ENCODE measurements at places on chromosomes 12 and 14. TPM values are rescaled to one million over a fixed set of nuclear protein-coding genes. Genes with fewer than 3 reads are reported as not detected.

Gene SLCO1B1
- not detected for total RNA-seq

GRCh38 chr14:74574090-74574433 is 38.0 kb downstream of the LTBP2 start:
- no peaks in the 10 kb centered on the region for H3K36me3 ChIP-seq
- DNase-seq, result no peak
- H3K27ac ChIP-seq, result no peak overlapping the region
- peaks cover 46% of the 10 kb centered on the region for H3K27me3 ChIP-seq
- H3K4me3 ChIP-seq, result no peak overlapping the region

Gene SDR9C7
- not detected for total RNA-seq

DNA sequence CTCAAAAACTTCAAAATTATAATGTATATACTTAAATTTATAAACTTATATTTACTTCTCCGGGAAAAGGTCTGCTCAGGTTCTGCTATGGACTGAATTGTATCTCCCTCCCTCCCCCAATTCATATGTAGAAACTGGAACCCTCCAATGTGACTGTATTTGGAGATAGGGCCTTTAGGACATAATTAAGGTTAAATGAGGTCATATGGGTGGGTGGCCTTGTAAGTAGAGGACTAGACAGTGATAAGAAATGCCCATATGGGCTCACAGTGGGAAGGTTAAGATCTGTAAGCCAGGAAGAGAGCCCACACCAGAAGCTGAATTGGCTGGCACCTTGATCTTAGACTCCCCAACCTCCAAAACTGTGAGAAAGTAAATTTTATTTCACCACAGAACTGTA is 84.5 kb downstream of the TAOK3 start:
- H3K36me3 ChIP-seq, result peaks cover 21% of the 10 kb centered on the region
- no peaks in the 10 kb centered on the region for H3K27me3 ChIP-seq
- DNase-seq, result no peak
- H3K27ac ChIP-seq, result no peak overlapping the region
- H3K4me3 ChIP-seq, result no peak overlapping the region

DNA sequence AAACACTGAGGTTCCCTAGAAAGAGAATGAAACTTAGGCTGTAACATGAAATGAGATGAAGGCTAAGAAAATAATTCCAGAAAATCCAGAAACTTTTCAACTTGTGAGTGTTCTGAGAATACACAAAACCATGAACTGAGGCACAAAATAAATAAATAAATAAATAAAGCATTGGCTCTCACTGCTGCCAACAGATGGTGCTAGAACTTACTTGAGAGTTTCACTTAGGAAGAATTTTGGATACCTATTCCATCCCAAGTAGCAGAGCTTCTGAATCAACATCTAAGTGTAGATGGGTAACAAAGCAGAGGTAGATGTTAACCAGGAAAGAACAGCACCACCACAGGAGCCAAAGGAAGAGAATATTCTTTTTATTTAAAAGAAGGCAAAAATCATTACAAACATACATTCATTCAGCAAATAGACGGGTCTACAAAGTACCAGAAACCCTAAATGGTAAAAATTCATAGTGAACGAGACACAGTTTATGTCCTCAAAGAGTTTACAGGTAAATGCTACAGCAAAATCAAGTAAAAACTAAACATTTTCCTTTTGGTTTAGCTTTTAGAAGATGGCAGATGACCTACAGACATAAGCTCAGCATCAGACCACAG is 16.7 kb downstream of the EPS8 start:
- no peak for DNase-seq
- no peaks in the 10 kb centered on the region for H3K36me3 ChIP-seq
- H3K27ac ChIP-seq, result no peak overlapping the region
- H3K4me1 ChIP-seq, result peaks cover 2% of the 10 kb centered on the region
- peaks cover 9% of the 10 kb centered on the region for H3K27me3 ChIP-seq

DNA sequence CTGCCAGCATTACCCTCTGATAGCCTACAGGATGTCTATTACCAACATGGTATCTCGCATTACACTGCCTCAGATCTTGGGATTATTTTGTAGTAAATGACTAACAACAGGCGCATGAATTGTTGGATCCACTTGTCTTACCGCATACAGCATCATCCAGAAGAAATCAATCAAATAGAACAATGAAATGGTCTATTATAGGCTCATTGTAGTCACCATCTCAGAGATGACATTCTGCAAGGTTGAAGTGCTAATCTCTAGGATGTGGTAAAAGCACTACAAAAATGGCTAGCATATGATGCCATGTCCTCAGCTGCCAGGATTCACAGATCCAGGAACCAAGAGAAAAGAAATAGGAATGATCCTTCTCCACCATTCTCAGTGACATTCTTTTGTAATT is 52.0 kb downstream of the WASHC3 start:
- H3K4me3 ChIP-seq, result no peak overlapping the region
- no peak overlapping the region for H3K27ac ChIP-seq

Gene RAPGEF3
- total RNA-seq, result 0.54 TPM

DNA sequence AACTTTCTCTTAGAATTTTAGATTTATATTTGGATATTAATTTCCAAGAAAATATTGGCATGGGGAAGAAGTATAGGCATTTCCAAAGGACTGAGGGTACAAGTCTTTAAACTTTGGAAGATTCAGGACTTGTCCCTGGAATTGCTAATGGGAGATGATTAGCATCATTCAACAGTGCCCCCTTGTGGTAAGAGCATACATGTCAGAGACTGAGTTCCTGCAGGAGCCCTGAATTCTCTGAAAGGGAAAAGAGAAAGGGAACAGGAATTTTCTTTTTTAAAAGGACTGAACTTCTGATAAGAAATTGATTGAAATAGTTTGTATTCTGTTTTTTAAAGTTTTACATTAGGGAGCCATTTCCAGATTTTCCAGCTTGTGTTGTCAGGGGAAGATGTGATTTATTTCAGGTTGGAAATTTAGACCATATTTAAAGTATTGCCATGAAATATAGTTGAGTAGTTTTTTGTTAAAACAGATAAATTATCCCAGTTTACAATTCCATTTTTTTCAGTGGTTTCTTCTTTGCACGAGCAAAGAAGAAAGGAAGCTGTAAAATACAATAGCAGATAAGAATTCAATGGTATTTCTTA is 44.0 kb upstream of the REP15 start:
- H3K36me3 ChIP-seq, result no peaks in the 10 kb centered on the region
- H3K27ac ChIP-seq, result no peak overlapping the region
- H3K4me3 ChIP-seq, result no peak overlapping the region
- no peak for DNase-seq
- H3K27me3 ChIP-seq, result no peaks in the 10 kb centered on the region

DNA sequence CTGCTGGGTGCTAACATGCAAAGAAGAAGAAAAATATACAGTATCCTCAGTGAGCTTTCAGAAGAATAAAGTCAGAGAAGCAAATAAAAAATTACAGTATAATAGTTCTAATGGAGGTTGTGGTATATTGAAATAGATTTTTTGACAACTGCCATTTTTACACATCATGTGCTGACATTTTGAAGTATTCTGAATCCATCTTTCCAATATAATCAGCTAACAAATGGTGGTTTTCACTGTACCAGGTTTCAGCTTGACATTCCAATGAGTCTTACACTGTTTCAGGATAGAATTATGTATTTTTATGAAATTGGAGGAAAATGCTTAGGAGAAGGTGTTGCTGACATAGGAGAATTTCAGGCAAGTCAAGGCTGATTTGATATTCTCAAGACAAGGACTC is 26.3 kb upstream of the TBC1D30 start:
- H3K4me3 ChIP-seq, result no peak overlapping the region
- no peak overlapping the region for H3K27ac ChIP-seq
- DNase-seq, result no peak
- H3K36me3 ChIP-seq, result no peaks in the 10 kb centered on the region
- H3K4me1 ChIP-seq, result peaks cover 2% of the 10 kb centered on the region

GRCh38 chr12:2356601-2357125 is 303.9 kb downstream of the CACNA1C start:
- DNase-seq, result no peak
- H3K27ac ChIP-seq, result no peak overlapping the region
- no peaks in the 10 kb centered on the region for H3K36me3 ChIP-seq
- no peak overlapping the region for H3K4me3 ChIP-seq

GRCh38 chr14:36498938-36499337 is 21.1 kb downstream of the NKX2-1 start:
- no peak overlapping the region for H3K4me3 ChIP-seq
- DNase-seq, result no peak
- no peaks in the 10 kb centered on the region for H3K4me1 ChIP-seq
- H3K27ac ChIP-seq, result no peak overlapping the region
- H3K36me3 ChIP-seq, result no peaks in the 10 kb centered on the region

DNA sequence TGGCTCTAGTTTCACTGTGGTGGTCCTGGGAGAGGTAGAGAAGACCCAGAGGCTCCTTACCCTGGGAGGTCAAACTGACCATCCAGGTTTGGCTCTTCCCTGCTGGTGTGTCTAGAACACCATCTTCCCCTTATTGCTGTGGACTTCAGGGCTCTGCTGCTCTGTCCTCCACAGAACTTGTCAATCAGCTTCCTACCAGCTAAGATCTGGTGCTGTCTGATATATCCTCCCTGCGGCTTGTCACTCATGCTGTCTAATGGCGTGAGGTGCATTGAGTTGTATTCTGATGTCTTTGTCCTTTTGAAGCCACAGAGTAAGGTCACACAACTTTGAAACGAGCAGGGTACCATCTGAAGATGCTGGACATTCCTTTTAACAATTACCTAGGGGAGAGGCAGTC is 7.2 kb upstream of the C1RL start:
- H3K4me1 ChIP-seq, result peaks cover 5% of the 10 kb centered on the region
- no peak overlapping the region for H3K27ac ChIP-seq
- peaks cover 2% of the 10 kb centered on the region for H3K36me3 ChIP-seq
- no peaks in the 10 kb centered on the region for H3K27me3 ChIP-seq

- H3K36me3 ChIP-seq, result no peaks in the 10 kb centered on the region
- no peak overlapping the region for H3K4me3 ChIP-seq
- H3K27ac ChIP-seq, result no peak overlapping the region
- H3K4me1 ChIP-seq, result peaks cover 6% of the 10 kb centered on the region
- no peak for DNase-seq
Measured at GRCh38 chr14:64636980-64637429, 67.2 kb upstream of the PLEKHG3 start.

Gene STAT2
- 101 TPM for total RNA-seq

DNA sequence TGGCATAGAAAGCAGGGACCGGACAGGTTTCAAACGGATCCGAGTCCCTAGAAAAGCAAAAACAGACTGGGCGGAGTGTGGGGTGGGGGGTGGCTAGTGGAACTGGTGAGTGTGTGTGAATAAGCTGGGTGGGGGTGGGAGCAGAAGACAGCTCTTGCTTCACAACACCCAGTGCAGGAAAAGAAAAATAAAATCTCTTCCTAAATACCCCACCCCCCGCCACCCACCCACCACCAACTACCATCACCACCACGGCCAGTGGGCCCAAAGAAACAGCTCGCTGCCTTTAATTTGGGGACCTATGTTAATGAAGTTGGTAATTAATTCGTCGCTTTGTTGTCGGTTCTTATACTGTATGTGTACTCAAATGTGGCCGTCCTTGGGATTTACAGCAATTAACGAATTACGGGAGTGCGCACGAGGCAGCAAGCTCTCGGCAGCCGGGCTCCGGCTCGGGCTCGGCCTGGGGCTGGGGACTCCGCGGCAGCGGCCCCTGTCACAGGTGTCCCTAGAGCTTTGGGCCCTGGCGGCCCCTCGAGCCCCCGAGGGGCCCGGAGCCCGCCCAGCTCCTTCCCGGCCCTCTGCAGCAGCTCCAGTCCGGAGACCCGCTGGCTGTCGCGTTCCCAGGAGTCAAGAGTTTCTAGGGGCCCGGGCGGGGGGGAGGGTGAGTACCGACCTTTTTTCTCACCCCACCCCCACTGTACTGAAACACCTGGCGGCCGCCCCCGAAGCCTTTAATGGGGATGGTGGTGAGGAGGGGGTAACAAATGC is 1.5 kb upstream of the OTX2 start:
- peaks cover 92% of the 10 kb centered on the region for H3K27me3 ChIP-seq
- no peak overlapping the region for H3K27ac ChIP-seq
- H3K36me3 ChIP-seq, result peaks cover 16% of the 10 kb centered on the region

Gene TRHDE
- total RNA-seq, result not detected

Gene DDHD1
- total RNA-seq, result 29.2 TPM

Gene LRRK2
- total RNA-seq, result 0.80 TPM

Gene CCDC38
- 0.16 TPM for total RNA-seq

DNA sequence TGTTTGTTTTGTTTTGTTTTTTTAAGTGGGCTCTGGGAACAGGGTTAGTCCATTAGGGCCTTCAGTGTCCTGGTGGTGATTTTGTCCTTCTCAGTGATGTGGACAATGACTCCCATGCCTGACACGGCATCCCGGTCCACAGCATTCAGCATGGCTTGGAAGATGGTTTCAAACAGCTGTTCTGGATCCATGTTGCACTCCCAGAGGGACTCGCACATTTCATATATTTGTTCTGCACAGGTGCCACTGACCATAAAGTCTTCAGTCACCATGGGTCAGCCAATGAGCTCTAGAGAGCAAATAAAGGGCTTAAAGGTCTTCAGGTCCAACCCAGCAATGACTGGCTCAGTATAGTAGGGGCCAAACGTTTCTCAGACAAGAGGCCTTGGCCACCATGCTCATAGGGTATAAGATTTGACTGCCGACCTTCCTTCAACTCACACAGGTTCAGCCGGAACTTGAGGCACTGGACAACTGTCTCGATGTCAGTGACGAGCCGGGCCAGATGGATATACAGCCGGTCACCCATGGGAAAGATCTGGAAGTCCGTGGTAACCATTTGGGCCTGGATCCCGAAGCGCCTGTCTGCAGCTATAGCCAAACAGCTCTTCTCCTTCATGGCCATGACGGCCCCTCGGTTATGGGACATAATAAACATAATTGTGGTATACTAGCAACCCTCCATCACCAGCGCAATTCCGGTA is 18.0 kb downstream of the OR10P1 start:
- H3K4me3 ChIP-seq, result no peak overlapping the region
- H3K36me3 ChIP-seq, result peaks cover 9% of the 10 kb centered on the region
- H3K4me1 ChIP-seq, result peaks cover 23% of the 10 kb centered on the region
- no peak for DNase-seq

- no peak overlapping the region for H3K4me3 ChIP-seq
- no peak for DNase-seq
- no peak overlapping the region for H3K27ac ChIP-seq
Measured at GRCh38 chr12:127629066-127629820, 637.7 kb upstream of the TMEM132C start.

Gene TMEM52B
- not detected for total RNA-seq

- no peak for DNase-seq
- H3K4me1 ChIP-seq, result peaks cover 29% of the 10 kb centered on the region
- H3K27me3 ChIP-seq, result no peaks in the 10 kb centered on the region
Measured at GRCh38 chr12:19528750-19529149, 89.5 kb downstream of the AEBP2 start.

DNA sequence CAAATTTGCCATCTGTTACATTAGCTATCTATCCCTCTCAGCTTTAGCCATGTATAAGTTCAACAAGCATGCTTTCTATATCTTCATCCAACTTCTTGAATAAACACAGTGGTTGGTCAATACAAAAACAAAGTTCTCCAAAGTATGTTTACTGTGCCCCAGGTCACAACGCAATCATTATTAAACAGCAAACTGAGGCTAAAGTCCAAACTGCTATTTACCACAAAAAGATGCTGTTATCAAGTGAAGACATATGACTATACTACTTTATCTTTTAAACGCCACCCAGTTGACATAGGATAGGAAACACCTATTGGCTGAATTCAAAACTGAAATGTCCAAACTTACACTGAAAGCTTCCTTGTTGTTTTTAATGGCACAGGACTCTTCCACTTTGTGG is 11.7 kb downstream of the ZCCHC8 start:
- DNase-seq, result no peak
- no peak overlapping the region for H3K27ac ChIP-seq
- peaks cover 2% of the 10 kb centered on the region for H3K4me1 ChIP-seq
- H3K4me3 ChIP-seq, result no peak overlapping the region
- H3K36me3 ChIP-seq, result peaks cover 28% of the 10 kb centered on the region

- no peak overlapping the region for H3K4me3 ChIP-seq
- peaks cover 13% of the 10 kb centered on the region for H3K4me1 ChIP-seq
Measured at GRCh38 chr14:39395555-39396254, 36.5 kb downstream of the FBXO33 start.
